ENCODE measurements at places on chromosomes 5 and 9.
A peak's percentile ranks its signal among the peaks of the same experiment; 100 is the strongest.

- no peak for DNase-seq
Observed at GRCh38 chr9:134992755-134993124, 75.0 kb upstream of the FCN1 start.

- DNase-seq = no peak
Observed at GRCh38 chr5:83964271-83964670, 243.6 kb upstream of the HAPLN1 start.

GRCh38 chr9:68473790-68474189, 66.9 kb downstream of the TMEM252 start:
- DNase-seq = no peak

- no peak for DNase-seq
Observed at GRCh38 chr5:133341296-133341695, 271.0 kb downstream of the FSTL4 start.

- no peak for DNase-seq
Observed at GRCh38 chr5:124285071-124285470, 461.4 kb downstream of the ZNF608 start.

GRCh38 chr9:73149371-73150067, 2.1 kb upstream of the ANXA1 start:
- no peak for DNase-seq

GRCh38 chr5:116645627-116646026, 71.0 kb upstream of the SEMA6A start:
- no peak for DNase-seq

GRCh38 chr5:33129309-33129708, 311.5 kb upstream of the TARS1 start:
- DNase-seq = no peak

DNA sequence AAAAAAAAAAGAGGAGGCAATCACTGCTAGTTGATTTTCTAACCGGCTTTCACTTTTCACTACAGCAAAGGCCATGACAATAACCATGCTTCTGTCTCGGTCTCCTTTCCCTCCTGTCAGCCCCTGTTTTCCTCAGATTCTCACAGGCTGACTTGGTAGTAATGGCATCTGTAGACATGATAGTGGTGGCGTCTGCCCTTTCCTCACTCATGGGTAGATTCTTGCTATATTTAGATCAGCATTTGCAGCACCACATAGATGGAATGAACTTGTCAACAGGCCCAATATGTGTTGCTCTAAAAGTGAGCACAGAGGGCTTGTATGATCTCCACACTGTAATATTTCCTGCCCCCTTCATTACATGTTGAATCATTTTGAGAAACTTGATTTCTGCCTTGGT, 120.3 kb upstream of the FTMT start:
- DNase-seq = no peak

- peak; percentile 26 for DNase-seq
Observed at GRCh38 chr9:68780720-68781119, 75.7 kb downstream of the PIP5K1B start.

- DNase-seq = no peak
Observed at GRCh38 chr5:132086277-132086794, 12.7 kb downstream of the CSF2 start.

- no peak for DNase-seq
Observed at GRCh38 chr5:88051148-88051547, 217.5 kb downstream of the TMEM161B start.

DNA sequence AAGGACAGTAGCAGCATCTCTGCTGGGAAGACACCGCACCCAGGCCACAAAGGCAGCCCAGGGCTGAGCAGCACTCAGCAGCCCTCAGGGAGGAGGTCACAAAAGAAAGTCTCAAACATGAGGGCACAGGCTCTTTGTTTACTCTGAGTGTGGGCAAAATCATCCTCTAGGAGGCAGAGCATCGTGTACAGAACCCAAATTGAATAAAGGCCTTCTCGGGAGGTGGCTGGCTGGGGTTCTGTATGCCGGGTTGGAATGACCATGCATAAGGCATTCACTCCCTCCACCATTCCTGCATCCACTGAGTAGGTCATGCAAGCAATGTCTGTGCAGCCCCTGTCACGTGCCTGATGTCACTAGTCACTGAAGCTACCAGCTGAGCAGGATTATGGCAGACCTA, 412.8 kb downstream of the SPOCK1 start:
- no peak for DNase-seq

DNA sequence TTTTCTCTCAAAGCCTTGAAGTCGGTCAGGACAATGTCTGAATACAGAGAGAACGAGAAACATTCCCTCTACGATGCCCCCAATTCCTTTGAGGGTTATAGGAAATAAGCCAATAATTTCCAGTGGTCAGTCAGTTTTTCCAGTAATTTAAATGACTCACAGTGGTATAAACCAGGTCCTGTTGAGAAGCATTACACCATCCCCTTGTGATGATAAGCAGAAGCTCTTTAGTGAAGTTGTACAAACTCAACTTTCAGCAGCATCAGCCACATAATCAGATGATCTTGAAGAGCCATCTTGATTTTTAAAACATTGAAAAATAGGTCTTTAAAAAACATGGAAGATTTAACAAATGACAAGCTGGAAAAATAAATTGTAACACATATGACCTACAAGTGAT, 173.9 kb upstream of the ZNF462 start:
- DNase-seq = no peak

DNA sequence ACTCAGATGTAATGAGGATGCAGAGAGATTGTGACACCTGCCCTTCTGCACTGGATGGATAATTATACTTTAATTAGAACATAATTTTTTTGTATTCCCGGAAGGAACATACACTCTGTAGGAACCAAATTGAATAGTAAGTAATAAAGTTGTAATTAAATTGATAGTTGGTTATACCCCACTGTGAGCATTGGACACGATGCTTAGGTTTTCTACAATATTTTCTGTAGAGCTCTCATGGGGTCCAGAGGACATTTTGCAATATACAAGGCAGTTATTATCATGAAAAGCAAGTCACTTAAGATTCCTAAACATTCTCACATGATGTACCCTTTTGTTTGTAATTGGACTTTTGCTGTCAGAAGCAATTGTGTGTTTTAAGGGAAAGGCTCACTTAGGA, 63.4 kb downstream of the DIRAS2 start:
- no peak for DNase-seq

DNA sequence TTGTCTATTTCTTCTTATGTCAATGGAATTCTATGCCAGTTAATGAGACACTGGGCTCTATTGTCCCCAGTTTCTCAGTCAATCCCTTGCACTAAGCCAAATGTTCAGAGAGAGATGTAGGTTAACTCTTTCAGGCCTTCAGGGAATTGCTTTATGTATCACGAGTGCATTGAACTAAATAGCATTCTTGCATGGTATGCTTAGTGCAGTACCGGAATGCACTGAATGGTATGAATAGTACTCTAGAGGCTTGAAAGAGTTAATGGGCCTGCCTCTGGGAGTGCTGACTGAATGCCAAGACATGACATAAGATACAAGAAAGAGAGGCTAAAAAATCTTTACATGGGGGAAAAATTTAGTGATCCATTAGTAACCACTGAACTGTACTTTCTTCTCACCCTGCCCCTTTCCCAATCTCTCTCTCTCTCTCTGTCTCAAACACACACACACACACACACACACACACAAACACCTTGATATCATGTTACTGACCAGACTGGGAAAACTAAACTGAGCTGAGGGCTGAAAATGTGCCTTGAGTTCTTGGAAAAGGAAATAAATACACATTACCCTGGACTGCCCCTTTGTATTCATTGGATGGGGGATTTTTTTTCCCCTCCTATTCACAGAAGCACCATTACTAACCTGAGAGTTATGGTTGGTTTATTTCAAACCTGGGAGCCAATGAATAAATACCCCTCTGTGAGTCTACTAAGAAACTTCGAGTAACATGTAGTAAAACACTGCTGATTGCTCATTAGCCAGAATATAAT, 35.4 kb upstream of the TMC1 start:
- DNase-seq = no peak

DNA sequence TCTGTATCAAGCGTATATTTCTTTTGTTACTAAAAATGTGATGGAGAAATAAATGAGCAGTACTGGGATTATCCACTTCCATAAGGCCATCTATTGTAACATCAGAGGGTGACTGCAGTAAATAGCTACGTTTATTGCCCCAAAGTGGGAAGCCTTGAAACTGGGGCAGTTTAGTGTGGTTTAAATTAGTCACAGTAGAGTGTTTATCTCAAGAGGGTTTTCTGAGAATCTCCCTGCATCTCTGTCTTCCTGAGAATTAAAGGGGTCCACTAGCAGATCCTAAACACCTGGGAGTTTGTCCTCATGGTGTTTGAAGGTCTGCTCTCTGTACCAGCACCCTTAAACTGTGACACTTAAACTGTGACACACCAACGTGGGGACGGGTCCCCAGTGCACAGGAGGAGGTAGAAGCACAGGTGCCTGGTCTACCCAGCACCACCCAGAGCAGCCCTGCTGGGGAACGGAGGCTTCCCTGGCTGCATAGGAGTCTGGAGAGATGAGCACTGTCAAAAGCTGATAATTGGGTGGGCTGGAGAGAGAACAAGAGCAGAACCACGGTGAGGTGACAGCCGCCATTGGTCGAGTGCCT, 25.2 kb downstream of the PRRC2B start:
- DNase-seq = peak; percentile 56

- DNase-seq = no peak
Observed at GRCh38 chr5:133147815-133148567, 96.2 kb downstream of the HSPA4 start.

GRCh38 chr9:115369322-115369957, 251.5 kb upstream of the TNC start:
- DNase-seq = no peak

GRCh38 chr9:84932915-84933527, 263.5 kb downstream of the NTRK2 start:
- DNase-seq = no peak

GRCh38 chr5:144315994-144316634, 145.4 kb downstream of the KCTD16 start:
- DNase-seq = no peak

DNA sequence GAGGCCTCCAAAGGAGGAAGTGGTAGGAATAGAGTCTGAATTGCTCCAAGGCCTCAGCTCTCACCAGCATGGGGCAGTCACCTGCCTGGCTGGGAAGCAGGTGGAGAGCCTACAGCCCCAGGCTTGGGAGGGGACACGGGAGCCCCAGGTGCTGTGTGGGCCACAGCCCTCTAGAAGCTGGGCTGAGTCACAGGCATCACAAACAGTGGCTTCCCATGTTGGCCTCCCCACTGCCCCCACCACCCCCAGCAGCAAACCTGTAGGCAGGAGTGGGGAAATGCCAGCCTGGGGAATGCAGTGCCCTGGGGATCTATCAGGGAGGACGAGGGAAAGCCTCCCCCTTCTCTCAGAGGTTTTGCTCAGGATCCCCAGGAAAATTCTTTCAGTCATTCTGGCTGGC, 309.6 kb downstream of the SLIT3 start:
- no peak for DNase-seq

- DNase-seq = no peak
Observed at GRCh38 chr9:129983891-129984290, 59.1 kb downstream of the FNBP1 start.

DNA sequence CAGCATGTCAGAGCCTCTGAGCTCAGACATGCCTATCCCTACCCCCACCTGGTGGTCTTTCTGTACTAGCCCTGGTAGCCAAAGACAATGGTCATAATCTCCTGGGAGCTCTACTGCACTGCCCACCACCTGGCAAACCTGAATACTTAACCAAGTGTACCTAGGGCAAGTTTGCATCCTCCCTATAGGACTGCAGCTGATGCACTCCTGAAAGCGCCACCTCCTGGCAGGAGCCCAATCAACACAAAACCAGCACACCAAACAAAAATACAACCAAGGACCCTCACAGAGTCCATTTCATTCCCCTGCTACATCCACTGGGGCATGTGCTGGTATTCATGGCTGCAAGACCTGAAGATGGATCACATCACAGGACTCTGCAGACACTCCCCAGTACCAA, 14.8 kb upstream of the FAM174A start:
- DNase-seq = no peak

- DNase-seq = no peak
Observed at GRCh38 chr5:39225405-39226099, 6.2 kb upstream of the FYB1 start.

DNA sequence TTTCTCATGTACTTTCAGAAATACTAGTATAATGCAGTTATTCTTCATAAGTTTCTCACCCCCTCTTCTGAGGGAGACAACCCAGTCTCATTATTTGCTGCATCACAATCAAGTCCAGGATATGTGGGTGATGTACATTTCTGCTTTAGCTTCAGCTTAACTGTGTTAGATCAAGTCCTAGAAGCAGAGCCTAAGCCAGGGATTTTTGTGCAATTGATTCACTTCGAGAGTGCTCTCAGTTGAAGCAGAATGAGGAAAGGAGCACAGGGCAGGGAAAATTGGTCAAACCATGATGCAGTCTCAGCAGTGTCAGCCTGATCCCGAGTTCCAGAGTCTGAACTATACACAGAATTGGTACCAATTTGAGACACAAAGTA, 15.1 kb downstream of the HNRNPK start:
- no peak for DNase-seq

GRCh38 chr5:104266161-104266560, 703.6 kb upstream of the NUDT12 start:
- DNase-seq = no peak

- DNase-seq = no peak
Observed at GRCh38 chr5:10451137-10451824, 9.6 kb downstream of the ROPN1L start.

GRCh38 chr5:72518001-72518683, 10.9 kb upstream of the ZNF366 start:
- no peak for DNase-seq
